ENCODE measurements at places on chromosomes 2 and 18.

DNA sequence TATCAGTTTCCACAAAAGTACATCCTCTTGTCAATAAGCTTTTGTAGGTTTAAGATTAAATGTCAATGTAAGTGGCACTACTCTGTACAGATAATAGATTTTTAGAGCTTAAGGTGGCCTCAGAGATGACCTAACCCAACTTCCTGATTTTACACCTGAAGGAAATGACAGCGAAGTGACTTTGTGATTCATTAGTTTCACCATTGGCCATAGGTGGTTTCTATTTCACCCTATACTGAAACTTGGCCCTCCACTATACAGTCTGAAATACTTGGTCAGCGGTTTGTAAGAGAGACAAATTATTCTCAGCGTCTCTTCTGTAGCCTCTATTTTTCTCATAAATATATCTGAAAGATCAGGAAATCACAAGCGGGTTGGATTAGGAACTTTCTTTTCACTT is 330.4 kb upstream of the FAM98A start:
- DNase-seq = no peak

- DNase-seq = no peak
Measured at GRCh38 chr2:181894381-181894780, 2.9 kb downstream of the ITPRID2 start.

DNA sequence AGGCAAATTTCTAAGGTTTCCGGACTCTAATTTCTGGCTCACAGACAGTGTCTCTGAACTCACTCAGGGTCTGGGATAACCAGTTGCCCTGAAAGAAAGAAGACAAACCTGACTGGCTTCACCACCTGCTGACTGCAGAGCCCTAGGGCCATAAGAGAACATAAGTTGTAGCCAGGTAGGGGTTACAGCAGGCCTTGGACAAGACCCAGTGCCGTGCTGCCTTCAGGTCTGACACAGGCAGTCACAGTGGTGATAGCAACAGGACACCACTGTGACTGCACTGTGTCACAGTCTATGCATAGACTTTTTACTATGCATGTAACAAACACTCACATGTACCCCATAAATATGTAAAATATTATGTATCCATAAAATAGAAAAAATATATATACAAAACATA is 508.5 kb downstream of the PID1 start:
- no peak for DNase-seq

- DNase-seq = no peak
Measured at GRCh38 chr18:11872479-11873136, 21.4 kb downstream of the CHMP1B start.

GRCh38 chr18:40447820-40448219 is 1507.2 kb upstream of the PIK3C3 start:
- DNase-seq = no peak
